ENCODE measurements at places on chromosomes 11 and 22.

GRCh38 chr11:46712874-46713576 lies 6.0 kb upstream of the F2 start:
- DNase-seq: no peak

DNA sequence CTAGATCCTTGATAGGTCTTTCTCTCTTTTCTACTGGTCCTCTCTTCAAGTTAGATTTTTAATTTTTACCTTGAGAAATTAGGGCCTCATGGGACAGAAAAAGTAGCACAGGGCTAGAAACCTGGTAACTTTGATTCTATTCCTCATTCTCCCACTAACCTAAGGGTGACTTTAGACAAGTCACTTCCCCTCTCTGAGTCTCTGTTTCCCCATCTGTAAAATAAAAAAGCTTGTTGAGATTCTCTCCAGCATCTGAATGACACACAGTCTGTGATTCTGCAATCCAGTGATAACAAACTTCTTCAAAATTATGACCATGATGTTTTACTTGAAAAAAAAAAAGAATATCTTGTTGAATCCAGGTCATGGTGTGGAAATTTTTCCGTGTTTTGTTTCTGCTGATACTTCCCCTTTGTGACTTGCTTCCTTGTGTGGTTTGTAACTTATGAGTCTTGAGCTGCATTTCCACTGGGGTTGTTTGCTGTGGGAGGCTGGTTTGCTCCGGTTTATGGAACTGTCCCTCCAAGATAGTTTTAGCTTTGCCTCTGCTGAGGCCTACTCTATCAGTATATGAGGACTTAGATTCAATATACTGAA lies 9.8 kb upstream of the MPEG1 start:
- DNase-seq: no peak

GRCh38 chr11:3086114-3086513 lies 28.9 kb upstream of the CARS1 start:
- no peak for DNase-seq

DNA sequence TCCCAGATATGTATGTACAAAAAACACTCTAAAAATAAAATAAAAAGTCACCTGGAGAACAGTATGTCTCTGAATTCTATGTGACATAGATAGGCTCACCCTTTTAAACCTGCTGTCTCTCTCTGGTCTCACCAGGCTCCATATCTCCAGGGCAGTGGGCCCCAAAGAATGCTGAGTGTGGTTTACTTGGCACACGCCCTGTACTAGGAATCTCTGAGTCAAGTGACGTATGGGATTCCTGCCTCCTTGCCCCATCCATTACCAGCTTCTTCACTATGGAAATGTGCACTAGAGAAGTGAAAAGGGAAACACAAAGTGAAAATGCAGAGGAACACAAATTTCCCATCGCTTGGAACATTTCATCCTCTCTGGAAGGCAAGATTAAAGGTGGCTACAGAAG lies 722.2 kb upstream of the TENM4 start:
- no peak for DNase-seq

GRCh38 chr11:41826085-41826484 lies 366.6 kb upstream of the LRRC4C start:
- no peak for DNase-seq

- DNase-seq: no peak
Measured at GRCh38 chr11:126723665-126724045, 276.9 kb downstream of the KIRREL3 start.

DNA sequence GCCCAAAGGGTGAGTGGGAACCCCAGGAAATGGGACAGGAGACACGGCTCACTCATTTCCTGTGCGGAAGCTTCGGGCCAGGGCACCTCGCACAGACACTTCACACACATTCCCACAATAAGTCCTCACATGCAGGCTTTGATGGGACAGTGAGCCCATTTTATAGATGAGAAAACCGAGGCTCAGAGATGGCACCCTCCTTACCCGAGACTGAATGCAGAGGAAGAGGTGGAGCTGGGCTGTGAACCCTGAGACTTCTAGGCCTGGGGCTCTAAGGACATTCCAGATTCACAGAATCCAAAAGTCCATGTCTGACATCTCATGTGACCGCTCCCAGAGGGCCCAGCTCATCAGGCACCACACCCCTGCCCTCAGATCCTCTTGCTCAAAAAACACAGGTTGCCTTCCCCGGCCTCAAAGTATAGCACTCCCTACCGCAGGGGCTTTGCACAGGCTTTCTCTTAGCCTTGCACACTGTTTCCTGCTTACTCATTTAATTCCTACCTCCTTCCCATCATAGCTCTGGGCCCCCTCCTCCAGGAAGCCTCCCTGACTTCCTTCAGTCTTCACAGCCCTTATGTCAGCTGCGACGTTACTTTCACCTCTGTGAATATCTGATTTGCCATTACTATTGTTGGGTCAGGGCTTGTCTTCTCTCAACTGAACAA lies 57.1 kb upstream of the TCF20 start:
- no peak for DNase-seq

DNA sequence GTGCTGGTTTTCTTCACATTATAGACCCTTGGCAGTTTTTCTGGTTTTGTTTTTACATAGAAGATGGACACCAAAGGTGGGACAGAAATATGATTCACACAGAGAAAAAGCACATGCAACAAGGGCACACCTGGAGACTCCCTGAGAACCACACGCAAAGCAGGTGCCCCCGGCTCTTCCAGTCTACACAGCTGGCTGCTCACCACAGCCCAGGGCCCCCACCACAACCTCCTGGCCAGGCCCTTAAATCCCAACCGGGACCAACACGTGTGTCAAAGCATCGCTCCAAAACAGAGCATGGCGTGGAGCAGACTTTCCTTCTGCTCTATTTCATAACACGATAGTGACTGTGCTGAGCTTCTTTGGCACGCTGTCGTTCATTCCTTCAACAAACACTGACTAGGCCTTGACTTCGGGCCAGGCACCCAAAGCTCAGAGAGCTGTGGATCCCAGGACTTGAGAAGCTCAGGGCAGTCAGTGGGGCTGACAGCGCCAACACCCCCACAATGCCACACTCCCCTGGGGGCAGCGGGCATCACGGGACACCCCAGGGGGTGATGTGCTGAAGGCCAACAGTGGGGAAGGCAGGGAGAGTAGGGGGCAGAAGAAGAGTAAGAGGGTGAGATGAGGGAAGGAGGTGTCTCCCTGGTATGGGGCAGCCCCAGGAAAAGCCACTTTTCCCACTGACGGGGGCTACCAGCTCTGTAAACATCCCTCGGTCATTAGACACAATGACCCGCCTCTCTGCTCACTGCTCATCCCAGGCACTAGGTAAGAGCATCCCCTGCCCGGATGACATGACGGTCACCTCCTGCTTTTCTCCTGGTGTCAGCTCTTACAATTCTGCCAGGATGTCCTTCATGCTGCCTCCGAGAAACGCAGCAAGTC lies 26.0 kb downstream of the CELSR1 start:
- no peak for DNase-seq

DNA sequence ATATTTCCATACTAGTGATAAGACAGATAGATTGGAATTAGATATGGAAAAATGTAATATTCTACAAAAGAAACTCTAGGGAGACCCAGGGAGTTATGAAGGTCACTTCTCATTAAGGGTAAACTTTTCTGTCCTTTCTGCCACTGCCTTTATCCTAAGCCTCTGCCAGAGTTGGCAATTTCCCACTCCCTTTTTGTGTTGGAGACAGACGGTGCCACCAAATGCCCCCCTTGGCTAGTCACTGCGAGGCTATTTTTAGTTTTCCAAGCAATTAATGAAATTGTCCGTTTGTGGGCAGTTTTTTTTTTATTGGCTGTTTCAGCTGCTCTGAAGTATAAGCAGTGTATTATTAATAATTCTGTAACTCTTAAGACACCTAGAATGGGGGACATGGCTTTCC lies 67.6 kb upstream of the TENM4 start:
- no peak for DNase-seq

DNA sequence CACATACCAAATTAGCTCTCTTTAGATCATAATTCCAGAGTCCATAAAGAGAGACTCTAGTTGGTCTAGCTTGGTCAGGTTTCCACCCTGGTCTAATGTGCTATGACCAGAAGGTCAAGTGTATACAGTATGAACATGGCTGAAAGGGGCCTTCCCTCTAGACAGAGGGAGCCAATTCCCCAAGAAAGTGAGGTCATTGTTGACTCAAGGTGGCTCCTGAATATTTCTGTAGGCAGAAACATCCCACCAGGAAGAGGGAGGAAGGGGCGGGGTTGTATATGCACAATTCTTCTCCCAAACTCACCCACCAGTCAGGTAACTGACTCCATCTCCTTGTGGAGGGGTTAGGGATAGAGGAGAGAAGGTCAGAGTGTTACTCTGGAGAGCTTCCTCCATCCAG lies 281.8 kb upstream of the PLET1 start:
- no peak for DNase-seq

- no peak for DNase-seq
Measured at GRCh38 chr11:10317776-10318526, 13.1 kb downstream of the ADM start.

DNA sequence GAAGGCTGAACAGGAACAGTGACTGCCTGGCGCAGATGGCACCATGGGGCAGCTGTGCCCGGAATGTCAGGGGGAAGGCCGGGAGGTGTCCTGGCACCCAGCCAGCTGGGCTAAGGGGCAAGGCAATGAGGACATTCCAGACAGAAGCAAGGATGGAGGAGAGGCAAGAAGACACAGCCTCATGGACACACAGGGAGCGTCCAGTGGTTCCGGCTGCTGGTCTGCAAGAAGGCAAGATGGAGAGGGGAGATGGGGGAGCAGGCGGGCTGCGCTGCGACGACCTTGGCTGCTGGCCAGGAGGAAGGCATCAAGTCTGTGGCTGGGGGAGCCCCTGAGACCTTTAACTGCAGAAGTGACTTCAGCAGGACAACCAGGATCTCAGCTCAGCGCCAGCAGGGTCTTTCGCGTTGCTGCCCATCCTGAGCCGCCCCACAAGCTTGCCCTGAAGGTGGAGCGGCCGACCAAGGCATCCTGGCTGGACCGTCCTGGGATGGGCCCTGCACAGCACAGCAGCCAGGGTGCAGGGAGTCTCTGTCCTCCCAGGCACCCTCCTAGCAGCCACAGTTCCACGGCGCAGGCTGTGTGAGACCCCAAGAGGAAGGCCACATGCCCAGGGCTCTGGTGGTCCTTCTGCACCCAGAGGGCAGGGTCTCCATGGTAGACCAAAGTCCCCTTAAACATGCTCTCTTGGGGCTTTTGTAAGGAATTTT lies 531.7 kb downstream of the BRD1 start:
- DNase-seq: no peak

Data from T-helper 2 cell (primary cell).